ENCODE measurements at places on chromosomes 1 and 21.

GRCh38 chr1:169305948-169306347, 61.6 kb downstream of the NME7 start:
- no peak for DNase-seq

DNA sequence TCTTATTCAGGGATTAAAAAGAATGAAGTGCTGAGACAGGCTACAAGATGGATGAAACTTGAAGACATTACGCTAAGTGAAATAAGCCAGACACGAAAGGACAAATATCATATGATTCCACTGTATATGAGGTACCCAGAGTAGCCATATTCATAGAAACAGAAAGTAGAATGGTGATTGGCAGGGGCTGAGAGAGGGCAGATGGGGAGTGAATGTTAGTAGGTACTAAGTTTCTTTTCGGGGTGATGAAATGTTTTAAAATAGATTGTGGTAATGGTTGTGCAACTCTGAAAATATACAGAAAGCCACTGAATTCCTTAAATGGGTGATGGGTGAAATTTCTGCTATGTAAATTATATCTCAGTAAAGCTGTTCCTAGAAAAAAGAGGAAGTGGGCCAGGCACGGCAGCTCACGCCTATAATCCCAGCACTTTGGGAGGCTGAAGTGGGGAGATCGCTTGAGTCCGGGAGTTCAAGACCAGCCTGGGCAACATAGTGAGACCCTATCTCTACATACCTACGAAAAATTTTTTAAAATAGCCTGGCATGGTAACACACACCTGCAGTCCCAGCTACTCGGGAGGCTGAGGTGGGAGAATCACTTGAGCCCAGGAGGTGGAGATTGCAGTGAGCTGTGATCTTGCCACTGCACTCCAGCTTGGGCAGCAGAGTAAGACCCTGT, 15.9 kb downstream of the SLC27A3 start:
- DNase-seq: peak; percentile 77

DNA sequence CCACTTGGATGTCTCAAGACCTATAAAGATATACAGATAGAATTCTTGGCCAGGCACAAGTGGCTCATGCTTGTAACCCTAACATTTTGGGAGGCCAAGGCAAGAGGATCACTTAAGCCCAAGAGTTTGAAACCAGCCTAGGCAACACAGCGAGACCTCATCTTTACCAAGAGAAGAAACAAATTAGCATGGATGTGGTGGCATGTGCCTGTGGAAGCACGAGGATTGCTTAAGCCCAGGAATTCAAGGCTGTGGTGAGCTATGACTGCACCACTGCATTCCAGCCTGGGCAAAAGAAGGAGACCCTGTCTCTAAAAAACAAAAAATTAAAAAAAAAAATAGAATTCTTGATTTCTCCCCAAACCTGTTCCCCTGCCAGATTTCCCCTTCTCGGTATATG, 8.3 kb downstream of the ASAP3 start:
- DNase-seq: no peak

DNA sequence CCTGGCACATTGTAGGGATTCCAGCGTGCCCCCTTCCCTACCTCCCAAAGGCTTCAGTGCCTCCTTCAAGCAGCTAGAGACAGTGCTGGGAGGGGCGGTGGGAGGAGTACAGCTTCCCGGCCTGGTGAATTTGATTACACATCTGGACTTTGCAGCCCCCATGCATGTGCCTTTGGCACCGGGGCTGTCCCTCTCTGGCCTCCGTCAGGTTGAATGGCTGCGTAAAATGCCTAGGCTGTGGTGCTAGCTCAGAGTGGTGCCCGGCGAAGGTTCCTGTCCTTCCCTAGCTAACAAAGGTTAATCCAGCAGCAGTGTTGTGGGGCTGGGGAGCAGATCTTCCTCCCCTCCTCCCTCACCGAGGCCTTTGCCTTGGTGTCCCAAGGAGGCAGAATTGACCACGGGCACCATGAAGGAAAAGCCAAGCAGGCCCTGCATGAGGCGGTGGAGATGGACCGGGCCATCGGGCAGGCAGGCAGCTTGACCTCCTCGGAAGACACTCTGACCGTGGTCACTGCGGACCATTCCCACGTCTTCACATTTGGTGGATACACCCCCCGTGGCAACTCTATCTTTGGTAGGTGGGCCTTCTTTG, 66.2 kb downstream of the ALPL start:
- no peak for DNase-seq

DNA sequence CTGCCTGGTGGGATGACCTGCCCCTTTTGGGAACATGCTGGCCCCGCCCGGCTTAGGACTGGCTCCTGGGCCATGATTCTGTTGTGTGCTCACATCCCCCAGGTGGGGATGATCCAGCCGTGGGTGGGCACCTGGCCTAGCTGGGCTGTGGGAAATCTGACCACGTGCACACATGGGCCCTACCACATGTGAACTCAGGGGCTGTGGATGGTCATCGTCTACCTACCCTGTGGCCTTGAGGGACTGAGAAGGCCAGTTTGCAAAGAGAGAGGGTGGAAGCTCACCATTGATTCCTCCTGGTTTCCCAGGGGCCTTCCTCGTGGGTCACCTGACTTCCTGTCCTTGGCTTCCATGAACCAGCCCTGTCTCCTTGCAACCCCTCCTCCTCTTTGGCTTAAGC, 19.4 kb upstream of the PCP4 start:
- no peak for DNase-seq

DNA sequence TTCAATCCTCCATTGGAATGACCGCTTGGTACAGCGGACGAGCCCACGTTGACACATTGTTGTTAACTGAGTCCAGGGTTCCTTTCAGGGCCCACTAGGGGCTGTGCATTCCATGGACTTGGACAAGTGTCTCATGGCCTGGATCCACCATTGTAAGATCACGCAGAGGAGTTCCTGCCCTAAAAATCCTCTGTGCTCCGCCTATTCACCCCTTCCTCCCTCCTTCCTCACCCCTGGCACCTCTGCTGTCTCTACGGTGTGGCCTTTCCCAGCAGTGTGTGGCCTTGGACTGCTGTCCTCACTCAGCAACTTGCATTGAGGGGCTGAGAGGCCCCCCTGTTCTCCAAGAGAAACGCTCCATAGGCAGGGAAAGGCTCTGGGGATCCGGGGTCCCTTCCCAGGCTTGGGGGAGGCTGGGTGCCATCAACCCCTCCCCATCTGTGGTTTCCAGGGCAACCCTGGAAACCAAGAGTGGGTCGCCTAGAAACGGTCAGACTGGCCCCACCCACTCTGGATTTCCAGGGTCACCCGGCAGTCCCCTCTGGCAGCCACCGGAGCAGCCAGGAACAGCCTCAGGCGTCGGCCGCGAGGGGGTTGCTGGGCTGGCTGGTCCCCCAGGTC, 50.9 kb downstream of the MEGF6 start:
- DNase-seq: no peak

DNA sequence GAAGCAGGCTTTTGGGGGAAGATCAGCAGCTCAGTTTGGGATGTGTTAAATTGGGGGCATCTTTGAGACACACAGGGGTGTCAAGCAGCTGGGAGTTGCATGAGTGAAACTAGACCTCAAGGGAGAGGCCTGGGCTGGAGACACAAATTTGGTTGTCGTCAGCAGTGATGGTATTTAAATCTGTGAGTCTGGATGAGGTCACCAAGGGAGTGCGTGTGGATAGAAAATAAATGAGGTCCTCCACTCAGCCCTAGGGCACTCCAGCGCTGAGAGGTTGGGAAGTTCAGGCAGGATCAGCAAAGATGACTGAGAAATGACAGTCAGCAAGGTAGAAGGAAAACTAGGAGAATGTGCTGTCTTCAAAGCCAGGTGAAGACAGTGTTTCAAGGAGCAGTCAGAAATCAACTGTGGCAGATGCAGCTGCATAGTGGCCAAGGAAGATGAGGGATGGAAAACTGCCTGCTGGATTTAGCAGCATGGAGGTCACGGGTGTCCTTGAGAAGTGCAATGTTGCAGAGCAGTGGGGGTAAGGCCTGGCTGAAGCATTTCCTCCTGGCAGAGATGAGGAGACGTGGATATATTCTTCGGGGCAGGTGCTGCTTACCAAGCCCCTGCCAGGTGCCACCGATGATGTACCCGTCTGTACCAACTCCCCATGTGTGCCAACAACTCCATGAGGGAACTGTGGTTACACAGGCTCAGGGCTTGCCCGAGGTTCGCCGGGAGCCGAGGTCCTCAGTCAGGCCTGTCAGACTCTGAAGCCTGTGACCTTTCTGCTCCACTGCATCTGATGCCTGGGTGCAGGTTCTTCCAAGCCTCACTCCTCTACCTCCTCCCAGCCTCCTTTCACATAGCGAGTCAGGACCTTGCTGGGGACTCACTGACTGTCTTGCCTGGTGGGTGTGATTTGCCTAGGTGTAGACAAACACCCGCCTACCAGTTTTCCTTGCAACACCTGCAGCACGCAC, 11.3 kb downstream of the MAP7D1 start:
- no peak for DNase-seq

GRCh38 chr1:218209351-218209861, 75.7 kb upstream of the RRP15 start:
- no peak for DNase-seq

GRCh38 chr1:152148051-152148450, 11.0 kb downstream of the RPTN start:
- DNase-seq: no peak

- no peak for DNase-seq
Observed at GRCh38 chr1:21271550-21271949, 18.7 kb downstream of the ECE1 start.

DNA sequence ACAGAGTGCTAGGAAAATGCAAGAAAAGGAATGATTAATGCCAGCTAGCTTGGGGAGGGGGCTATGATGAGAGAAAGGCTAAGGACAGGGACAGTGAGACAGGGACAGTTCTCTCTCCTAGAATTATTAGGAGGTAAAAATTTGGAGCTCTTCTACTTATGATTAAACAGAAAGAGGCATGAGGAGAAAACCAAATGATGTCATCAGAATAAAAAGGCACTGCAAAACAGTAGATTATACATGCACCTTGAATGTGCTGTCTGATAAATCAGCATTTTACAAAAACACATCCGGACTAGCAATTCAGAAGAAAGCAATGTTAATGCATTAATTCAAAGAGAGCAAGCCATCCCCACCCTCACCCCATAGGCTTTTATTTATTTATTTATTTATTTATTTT, 277.5 kb downstream of the RGS7 start:
- no peak for DNase-seq

- DNase-seq: no peak
Observed at GRCh38 chr1:37673920-37674319, 18.4 kb upstream of the CDCA8 start.

DNA sequence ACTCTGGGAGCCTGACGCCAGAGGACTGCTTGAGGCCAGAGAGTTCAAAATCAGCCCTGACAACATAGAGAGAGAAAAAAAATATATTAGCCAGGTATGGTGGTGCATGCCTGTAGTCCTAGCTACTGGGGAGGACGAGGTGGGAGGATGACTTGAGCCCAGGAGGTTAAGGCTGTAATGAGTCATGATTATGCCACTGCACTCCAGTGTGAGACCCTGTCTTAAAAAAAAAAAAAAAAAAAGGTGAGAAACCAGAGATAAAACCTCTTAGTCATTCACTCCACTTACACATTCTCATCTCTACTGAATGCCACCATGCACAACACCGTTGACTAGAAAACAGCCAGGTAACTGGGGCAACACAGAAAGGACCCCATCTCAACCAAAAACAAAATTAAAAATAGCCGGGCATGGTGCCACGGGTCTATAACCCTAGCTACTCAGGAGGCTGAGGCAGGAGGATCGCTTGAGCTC, 178.1 kb downstream of the SLC45A1 start:
- no peak for DNase-seq

DNA sequence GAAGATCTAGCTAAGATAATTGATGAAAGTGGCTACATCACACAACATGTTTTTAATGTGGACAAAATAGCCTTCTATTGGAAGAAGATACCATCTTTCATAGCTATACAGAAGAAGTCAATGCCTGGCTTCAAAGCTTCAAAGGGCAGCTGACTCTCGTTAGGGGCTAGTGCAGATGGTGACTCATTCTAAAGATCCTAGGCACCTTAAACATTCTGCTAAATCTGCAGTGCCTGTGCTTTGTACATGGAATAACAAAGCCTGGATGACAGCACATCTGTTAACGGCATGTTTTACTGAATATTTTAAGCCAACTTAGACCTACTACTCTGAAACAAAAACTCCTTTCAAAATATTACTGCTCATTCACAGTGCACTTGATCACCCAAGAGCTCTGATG, 65.6 kb upstream of the USP24 start:
- DNase-seq: no peak

DNA sequence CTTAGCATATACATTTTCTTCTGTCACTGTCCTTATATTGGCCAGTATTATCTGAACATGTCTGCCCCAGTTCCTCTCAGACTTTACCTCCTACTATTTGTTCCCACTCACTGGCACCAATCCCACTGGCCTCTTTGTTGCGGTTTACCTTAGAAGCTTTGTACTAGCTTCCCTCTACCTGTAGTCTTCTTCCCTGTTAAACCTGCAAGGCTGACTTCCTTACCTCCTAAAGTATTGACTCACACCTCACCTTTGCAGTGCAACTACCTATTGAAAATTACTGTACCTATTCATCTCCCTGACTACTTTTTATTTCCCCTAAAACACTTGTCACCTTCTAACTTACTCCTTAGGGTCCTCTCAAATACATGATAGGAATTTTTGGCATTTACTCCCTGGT, 111.1 kb downstream of the CLEC20A start:
- no peak for DNase-seq

DNA sequence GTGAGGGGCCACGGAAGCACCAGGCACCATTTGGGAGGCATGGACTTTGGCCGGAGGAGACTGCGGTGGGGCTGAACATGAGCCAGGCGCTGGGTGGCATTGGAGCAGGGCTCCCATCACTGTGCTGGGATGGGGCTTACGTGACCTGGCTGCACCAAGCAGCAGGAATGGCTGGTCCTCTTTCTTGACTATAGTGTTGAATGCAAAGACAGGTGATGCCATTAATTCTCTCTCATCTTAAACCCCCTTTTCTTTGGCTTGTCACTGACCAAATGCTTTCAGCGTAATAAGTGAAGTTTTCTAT, 447.9 kb downstream of the CAMTA1 start:
- no peak for DNase-seq

DNA sequence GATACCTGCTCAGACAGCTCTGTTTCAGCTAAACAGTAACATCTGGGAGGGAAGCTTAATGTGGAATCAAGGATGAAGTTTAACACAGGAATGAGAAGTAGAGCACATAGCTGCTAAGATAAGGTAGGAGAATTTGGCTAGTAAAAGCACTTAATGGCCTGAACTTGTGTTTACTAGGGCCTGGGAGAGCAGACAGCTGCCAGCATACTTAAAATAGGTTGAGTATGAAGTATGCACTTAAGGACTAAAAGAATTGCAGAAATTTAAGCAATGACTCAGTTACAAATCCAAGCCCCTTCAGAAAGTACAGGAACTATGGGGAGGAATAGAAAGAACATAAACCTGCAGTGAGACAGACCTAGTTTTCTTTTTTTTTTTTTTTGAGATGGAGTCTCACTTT, 53.0 kb downstream of the BACH1 start:
- DNase-seq: no peak

Data from GDM1 (cell line).